Caco-2 (cell line): ENCODE measurements at places on chromosomes 12 and 14. TPM values are rescaled to one million over a fixed set of nuclear protein-coding genes. Genes with fewer than 3 reads are reported as not detected.

The CCDC198 gene
- 0.66 and 1.1 TPM in 2 replicates for total RNA-seq

DNA sequence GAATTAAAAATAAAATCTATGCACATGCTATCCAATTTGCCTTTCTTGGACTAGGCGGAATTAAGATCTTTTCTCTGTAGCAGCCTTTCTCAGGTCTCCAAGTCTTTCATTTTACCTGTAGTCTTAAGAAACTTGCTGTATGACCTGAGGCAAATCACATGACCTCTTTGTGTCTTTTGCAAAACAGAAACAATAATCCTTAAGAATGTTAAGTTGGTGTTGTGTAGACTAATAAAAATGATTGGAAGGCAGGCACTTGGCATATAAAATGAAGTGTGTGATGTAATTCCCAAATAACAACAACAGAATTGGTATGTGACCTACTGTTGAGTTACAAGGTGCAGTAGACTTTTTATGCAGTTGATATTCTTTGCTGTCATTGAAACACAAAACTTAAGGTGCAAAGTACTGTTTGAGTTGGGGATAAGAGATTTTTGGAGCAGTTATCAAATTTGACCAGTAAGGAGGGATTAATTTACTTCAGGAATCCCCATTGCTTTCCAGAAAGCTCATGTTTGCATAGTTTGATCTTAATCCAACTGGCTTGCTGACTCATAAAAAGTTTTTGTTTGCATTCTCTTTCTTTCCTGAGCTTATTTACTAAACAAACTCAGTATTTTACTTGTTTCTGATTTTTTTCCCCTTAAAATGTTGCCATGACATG is 51.4 kb downstream of the SUSD6 start:
- DNase-seq = no peak

- no peak for DNase-seq
These were observed 589.2 kb downstream of the SLC16A7 start for GRCh38 chr12:60185060-60185459.

- no peak for DNase-seq
These were observed 7.6 kb downstream of the KIF26A start for GRCh38 chr14:104145826-104146601.

GRCh38 chr12:71218616-71219015 is 60.8 kb upstream of the TSPAN8 start:
- DNase-seq = no peak

- no peak for DNase-seq
These were observed 86.4 kb upstream of the NTF3 start for GRCh38 chr12:5345534-5345933.

The NPFF gene
- 2.4 TPM in 1 of 2 replicates, not detected in the other for total RNA-seq
